NCI-H2029 treated with DMSO at 0.1 percent for 48 hours (cell line): ENCODE measurements at places on chromosomes 2 and 18.

GRCh38 chr2:43343573-43344304 lies 117.3 kb upstream of the ZFP36L2 start:
- peak; percentile 10 for DNase-seq

GRCh38 chr2:159118115-159118858 lies 149.8 kb downstream of the TANC1 start:
- DNase-seq = peak; percentile 61

GRCh38 chr2:80361904-80362303 lies 57.4 kb upstream of the LRRTM1 start:
- DNase-seq = no peak

DNA sequence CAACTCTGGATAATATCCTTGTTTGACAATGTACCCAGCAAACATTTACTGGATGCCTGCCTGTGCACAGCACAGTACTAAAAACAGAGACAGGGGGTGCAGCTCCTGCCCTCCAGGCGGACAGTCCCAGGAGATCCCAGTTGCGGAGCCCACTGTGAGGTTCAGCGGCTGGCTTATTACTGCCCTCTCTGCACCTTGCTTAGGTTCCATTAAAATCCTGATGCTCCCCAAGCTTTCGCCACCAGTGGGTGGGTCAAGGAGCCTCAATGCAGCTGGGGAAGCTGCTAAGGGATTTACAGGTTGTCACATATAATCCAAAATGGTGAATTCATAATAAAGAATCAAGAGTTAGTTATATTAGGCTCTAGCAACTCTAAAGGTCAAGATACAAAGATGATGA lies 38.3 kb downstream of the CRACDL start:
- no peak for DNase-seq

GRCh38 chr2:85259101-85259590 lies 68.6 kb downstream of the TGOLN2 start:
- no peak for DNase-seq

DNA sequence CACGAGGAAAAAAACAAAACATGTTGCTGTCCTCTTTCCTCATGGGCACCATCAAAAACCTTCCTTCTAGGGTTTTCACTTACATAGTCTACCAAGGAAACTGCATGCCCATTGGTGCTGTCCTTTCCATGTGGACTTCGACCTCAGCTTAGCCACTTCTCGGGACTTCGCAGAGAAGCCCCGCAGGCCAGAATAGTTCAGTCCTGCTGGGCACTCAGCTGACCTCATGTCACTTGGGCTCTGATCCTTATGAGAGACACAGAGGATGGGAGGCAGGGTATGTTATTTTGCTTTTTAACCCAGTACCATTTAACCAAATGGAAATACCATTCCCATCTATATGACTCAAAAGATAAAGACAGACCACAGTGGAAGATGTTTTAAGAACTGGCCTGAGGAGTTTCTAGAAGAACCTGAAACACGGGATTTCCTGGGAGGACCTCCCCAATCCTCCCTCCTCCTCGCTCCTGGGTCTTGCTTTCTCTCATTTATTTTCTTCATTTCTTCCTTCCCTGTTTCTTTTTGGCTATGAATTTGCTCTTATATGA lies 28.4 kb downstream of the AAK1 start:
- DNase-seq = no peak

GRCh38 chr2:182435754-182436153 lies 8.9 kb upstream of the PDE1A start:
- no peak for DNase-seq

DNA sequence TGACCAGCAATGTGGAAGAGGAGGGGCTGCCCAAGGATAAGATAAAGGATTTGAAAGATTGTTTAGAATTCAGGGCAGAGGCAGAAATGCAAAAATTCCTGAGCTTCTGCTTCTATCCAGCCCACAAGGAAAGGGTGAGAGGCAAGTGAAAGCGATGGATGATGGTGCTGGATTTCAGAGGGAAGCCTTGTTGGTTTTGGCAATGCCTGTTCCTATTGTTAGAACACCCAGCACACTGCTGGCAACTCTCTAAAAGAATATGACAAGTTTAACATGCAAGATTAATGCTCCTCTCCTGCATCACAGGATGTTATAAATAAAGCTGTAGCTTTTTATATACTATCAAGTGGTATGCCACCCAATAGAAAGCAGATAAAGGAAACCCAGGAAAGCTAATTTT lies 92.6 kb downstream of the ZNF385B start:
- no peak for DNase-seq

- no peak for DNase-seq
Measured at GRCh38 chr2:159046966-159047365, 78.5 kb downstream of the TANC1 start.

GRCh38 chr2:120814352-120814751 lies 78.7 kb downstream of the GLI2 start:
- no peak for DNase-seq

GRCh38 chr2:160670618-160671017 lies 177.0 kb upstream of the RBMS1 start:
- no peak for DNase-seq

DNA sequence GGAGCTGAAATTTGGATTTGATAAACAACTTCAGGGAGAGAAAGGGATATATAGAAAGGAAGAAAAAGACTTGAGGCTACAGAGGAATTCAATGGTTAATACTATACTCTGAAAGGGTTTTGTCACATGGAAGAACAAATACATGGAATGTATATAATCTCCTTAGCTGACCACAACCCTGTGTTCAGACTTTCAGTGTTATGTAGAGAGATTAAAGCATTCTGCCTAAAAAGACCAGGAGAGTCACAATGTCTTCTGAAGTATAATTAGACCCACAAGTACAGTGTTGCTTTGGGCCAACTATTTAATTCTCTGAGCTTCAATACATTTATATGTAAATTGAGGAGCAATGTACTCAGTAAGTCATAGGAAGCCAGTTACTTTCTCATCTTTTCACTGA lies 123.8 kb upstream of the FSHR start:
- no peak for DNase-seq

DNA sequence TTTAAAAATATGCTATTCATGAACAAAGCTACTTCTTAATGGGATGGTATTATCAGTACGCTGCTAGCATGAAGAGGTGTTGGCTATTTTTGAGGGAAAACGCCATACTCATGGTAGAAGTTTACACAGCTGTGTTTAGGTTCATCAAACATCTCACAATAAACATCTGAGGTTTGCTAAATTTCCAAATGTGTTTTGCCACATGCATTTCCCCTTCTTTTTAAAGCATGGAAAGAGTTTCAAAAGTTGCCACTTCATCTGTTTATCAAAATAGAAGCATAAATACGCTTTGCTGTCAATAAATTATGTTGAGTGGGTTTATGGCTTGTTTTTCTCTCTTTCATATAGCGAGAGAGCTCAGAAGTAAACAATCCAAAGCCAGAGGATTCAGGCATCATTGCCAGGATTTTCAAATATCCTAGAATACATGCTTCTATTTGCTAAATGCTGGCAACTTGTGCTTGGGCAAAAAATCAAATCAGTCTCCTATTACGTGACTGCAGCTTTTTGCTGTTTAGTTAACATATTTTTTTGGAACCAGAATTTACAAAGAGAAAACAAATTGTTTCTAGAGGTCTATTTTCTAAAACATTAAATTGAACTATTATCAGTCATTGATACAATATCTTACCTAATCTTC lies 1919.9 kb upstream of the LRRTM1 start:
- peak; percentile 21 for DNase-seq

- DNase-seq = no peak
Measured at GRCh38 chr18:13481820-13482617, 244.3 kb downstream of the FAM210A start.

- DNase-seq = no peak
Measured at GRCh38 chr2:238943338-238944067, 95.6 kb downstream of the TWIST2 start.
